ENCODE measurements at places on chromosomes 11 and 22. TPM values are rescaled to one million over a fixed set of nuclear protein-coding genes. Genes with fewer than 3 reads are reported as not detected.
A peak's percentile ranks its signal among the peaks of the same experiment; 100 is the strongest.

Gene TMEM121B
- total RNA-seq, result 0.05 TPM

Gene PLAAT3
- total RNA-seq, result 85.3 TPM

Gene PAX6
- total RNA-seq, result not detected

Gene OMP
- total RNA-seq, result not detected

Gene CATSPER1
- total RNA-seq, result 0.34 TPM

Gene TBX1
- 69.6 TPM for total RNA-seq

Gene FANCF
- 10.7 TPM for total RNA-seq

Gene ARHGAP42
- total RNA-seq, result 6.0 TPM

Gene MUC5B
- not detected for total RNA-seq

Gene CRYAB
- 1.0 TPM for total RNA-seq

- DNase-seq, result no peak
These were observed 67.0 kb downstream of the MAML2 start for GRCh38 chr11:96275801-96276594.

- peak; percentile 60 for DNase-seq
These were observed 4.7 kb downstream of the TPST2 start for GRCh38 chr22:26585104-26585790.

DNA sequence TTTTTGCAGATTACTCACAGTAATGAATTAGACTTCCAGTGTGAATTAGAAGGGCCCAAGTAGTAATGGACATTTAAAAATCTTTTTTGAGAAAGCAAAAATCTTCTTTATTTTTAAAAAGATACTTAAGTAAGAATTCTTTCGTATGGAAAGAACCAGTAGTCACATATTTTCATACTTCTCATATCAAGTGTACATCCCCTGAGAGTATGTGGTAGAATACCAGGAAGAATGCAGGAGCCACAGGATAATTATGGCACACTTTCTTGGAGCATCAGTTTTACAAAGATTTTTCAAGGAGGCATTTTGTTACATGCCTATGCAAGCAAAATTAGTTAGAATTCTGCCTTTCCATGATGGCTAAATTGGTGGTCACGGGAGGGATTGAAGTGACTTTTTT, 28.1 kb downstream of the POLD3 start:
- no peak for DNase-seq

- no peak for DNase-seq
These were observed 103.1 kb downstream of the TSPAN18 start for GRCh38 chr11:44829838-44830237.

GRCh38 chr11:69908511-69909220, 89.5 kb upstream of the FGF3 start:
- DNase-seq, result no peak

- DNase-seq, result no peak
These were observed 97.5 kb upstream of the ALX4 start for GRCh38 chr11:44407211-44407996.

DNA sequence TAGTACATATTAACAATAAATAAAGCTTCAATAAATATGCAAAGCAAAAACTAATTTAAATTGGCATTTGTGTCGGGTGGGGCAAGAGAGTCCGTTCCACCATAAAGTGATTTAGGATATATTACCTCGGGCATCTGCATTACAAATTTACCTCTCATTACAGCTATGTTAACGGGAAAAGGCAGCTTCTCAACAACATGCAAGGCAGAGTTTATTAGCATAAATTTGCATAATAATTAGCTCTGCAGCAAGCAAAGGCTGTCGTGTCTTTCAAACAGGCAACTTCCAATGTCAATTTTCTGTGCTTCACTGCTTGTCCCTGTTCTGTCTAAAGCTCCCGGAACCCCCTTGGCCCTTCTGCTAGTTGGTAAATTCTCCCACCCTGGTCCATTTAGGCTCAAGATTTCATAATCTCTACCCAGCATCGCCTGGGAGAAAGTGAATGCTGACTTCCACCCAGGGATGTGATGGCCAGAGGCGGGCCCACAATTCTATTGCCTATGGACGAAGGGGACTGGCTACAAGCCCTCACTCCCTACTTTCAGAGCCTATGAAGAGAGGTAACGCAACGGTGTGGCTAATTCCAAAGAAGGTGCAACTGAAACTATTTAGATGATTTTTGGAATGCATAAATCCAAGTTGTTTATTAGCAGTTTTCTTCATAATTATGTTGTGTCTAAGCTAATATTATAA, 462.1 kb downstream of the OPCML start:
- no peak for DNase-seq

DNA sequence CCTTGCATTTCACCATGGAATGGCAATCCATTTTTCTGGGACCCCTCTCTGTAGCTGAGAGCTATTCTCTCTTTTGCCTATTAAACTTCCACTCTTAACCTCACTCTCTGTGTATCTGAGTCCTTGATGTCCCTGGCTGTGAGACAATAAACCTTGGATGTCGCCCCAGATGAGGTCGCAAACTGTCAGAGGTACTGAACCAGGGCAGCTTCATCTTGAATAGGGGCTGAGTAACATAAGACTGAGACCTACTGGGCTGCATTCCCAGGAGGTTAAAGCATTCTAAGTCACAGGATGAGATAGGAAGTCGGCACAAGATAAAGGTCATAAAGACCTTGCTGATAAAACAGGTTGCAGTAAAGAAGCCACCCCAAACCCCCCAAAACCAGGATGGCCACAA, 68.0 kb downstream of the RSF1 start:
- peak; percentile 26 for DNase-seq

DNA sequence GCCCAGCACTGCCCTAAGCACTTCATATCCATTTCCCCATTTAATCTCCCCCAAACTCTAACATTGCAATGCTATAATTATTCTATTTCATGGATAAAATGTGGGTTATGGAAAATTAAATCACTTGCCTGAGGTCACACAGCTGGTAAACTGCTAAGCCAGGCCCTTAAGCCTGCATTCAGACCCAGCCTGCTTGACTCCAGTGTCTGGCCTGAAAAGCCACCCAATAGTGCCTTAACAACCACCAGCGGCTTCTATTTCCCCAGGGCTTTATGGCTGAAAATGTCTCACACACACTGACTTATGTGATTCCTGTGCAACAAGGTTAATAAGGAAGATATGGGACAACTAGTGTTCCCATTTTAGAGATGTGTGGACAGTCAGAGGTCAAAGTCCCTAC, 178.5 kb upstream of the SNX19 start:
- no peak for DNase-seq

GRCh38 chr11:79374727-79375126, 66.1 kb downstream of the TENM4 start:
- DNase-seq, result no peak

GRCh38 chr22:48313175-48313830, 1514.4 kb downstream of the BRD1 start:
- DNase-seq, result no peak

DNA sequence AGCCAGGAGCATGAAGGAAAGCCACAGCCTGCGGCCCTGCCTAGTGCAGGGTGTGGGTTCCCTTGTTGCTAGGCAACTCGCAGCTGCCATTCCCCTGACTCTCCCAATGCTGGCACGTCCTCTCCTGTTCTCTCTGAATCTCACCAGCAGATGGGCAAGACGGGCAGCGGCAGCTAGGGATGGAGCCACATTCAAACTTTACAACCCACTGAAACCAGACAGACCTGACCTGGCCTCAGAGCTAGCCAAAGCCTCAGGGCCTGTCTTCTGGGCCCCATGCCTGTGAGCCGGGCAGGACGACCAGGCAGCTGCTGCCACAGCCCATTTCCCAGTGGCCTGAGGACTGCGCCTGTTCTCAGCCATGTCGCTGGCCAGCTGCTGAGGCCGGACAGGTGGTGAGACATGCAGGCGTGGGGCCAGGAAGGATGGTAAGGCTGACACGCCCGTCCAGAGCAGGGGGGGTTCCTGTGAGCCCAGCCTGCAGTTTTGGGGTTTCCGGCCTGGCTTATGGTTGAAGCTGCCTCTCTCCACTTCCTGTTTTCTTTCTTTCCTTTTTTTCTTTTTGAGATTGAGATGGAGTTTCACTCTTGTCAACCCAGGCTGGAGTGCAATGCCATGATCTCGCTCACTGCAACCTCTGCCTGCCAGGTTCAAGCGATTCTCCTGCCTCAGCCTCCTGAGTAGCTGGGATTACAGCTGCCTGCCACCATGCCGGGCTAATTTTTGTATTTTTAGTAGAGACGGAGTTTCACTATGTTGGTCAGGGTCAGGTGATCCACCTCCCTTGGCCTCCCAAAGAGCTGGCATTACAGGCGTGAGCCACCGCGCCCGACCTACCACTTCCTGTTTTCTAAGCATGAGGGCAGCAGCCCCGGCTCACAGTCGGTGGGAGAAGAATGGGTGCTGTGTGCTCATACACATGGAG, 4.1 kb downstream of the SUN2 start:
- DNase-seq, result no peak

GRCh38 chr22:41382098-41382578, 396 bp downstream of the TEF start:
- peak; percentile 59 for DNase-seq

DNA sequence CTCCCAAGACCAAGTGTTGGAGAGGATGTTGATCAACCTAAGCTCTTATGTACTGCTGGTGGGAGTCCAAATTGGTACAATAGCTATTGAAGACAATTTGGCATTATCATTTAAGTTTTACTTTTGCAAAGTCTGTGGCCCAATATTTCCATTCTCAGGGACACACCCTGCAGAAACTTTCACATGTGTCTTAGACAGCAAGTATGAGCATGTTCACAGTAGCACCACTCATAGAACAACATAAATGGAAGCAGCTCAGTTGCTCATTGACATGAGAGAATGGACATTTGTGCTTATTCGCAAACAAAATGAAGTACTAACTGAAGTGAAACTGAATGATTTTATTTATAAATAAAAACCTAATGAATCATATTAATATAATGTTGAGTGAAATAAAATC, 135.5 kb downstream of the NOX4 start:
- DNase-seq, result no peak

GRCh38 chr22:31618057-31618456, 44.0 kb downstream of the PISD start:
- DNase-seq, result no peak

GRCh38 chr11:17185938-17186337, 21.8 kb downstream of the PIK3C2A start:
- DNase-seq, result no peak

DNA sequence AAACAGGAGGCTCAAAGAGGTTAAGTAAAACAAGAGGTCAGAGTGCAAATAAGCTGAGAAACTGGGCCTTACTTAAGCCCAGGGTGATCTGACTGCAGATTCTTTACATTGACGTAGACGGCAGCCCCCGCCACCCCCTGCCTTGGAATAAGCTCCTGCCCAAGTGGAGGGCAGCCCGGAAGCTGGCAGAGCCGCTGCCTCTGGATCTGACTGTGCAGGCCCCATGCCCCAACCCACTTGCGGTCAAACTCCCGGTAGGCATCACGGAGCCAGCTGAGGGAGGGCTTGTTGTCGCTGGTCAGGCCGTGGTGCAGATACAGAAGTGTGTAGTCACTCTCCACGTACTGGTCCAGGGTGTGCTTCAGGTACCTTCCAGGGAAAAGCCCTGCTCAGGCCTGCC, 18.6 kb downstream of the ARHGAP1 start:
- DNase-seq, result no peak

- DNase-seq, result no peak
These were observed 47.0 kb upstream of the PSMA1 start for GRCh38 chr11:14567064-14567651.

DNA sequence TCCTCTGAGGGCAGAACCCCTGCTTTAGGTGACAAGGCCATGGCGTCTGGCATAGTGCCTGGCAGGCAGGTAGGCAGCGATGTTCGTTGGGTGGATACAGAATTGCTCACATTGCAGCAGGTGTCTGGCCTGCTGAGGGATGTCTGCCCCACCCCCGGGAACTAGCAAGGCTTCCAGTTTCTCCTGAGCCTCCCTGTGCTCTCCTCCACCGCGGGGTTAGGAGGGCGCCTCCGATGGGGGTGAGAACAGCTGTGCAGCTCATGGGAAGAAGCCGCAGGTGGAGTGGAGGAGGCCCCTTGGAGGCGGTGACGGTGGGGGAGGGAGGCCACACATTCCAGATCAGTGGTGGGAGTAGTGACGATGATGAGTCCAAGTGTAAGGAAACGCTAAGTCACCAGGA, 48.3 kb upstream of the JAM3 start:
- no peak for DNase-seq

GRCh38 chr11:64150051-64150450, 15.9 kb downstream of the MACROD1 start:
- DNase-seq, result no peak

DNA sequence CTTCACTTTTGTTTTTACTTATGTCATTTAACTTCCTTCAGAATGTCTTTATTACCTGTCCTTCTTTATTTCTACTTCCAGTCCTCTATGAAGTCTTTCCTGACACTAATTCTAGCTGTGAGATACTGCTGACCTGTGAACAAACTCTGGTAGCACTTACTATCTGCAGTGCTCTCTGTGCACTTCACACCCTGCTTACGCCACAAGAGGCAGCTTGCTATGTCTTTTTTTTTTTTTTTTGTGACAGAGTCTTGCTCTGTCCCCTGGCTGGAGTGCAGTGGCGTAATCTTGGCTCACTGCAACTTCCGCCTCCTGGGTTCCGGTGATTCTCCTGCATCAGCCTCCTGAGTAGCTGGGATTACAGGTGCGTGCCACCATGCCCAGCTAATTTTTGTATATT, 10.7 kb downstream of the STIM1 start:
- DNase-seq, result peak; percentile 50

GRCh38 chr11:17672469-17672868, 46.9 kb upstream of the MYOD1 start:
- no peak for DNase-seq

- peak; percentile 29 for DNase-seq
These were observed 15.9 kb upstream of the CDC42EP2 start for GRCh38 chr11:65298655-65299179.

DNA sequence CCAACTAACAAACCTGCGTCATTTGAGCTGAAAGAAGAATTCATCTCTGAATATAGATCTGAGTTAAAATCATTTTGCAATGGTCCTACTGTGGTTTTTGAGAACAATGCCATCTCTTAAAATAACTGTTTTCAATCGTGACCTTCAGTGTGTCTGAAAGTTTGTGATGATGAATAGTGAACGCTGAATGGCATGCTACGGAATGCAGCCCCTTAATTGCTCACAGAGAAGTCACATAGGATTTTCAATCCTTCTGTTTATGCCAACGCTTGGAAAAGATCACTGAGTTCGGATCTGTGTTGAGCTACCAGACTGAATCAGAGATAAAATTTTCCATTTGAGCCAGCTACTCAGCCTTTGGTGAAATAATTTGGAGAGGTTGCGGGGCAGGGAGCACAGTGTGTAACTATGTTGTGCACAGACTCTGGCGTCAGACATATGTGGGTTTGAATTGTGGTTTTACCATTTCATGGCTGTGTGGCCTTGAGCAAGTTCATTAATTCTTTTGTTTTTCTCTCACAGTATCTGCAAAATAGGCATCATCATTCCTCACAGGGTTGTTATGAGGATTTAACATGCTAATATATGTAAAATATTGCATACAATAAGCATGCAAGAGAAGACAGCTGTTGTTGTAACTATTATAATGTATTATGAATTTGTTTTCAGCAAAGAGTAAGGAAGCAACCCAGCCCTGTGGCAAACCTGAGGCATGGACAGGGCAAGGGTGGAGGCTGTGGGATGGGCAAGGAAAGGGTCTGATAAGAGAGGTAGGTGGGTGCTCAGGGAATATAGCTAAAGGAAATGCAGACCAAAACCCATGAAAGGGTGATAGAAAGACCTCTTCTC, 679.9 kb downstream of the KCNA4 start:
- DNase-seq, result no peak

Measured in dermis blood vessel endothelial cell (primary cell).